Colonic mucosa (tissue), 4 donors: ENCODE measurements at places on chromosomes 1 and 21.

DNA sequence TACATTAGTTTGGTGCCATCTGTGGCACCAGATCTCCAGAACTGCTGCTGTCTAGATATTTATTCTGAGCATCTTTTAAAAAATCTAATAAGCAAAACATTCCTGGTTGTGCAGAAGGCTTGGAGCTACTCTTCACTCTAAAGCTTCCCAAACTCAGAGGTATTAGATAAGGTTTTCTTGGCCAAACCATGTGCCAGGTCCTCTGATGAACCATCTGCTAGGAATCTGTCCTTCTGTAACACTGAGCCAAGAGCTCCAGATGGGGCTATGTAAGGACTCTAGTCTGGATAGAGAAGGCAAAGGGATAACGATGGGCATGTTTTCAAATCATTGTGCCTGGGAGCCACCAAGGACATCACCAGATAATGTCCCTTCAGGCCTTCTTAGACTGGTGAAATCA, 410.6 kb downstream of the NTNG1 start:
- no peaks in the 10 kb centered on the region for H3K27me3 ChIP-seq
- H3K36me3 ChIP-seq: no peaks in the 10 kb centered on the region
- no peaks in the 10 kb centered on the region for H3K4me1 ChIP-seq
- H3K27ac ChIP-seq: no peak overlapping the region

DNA sequence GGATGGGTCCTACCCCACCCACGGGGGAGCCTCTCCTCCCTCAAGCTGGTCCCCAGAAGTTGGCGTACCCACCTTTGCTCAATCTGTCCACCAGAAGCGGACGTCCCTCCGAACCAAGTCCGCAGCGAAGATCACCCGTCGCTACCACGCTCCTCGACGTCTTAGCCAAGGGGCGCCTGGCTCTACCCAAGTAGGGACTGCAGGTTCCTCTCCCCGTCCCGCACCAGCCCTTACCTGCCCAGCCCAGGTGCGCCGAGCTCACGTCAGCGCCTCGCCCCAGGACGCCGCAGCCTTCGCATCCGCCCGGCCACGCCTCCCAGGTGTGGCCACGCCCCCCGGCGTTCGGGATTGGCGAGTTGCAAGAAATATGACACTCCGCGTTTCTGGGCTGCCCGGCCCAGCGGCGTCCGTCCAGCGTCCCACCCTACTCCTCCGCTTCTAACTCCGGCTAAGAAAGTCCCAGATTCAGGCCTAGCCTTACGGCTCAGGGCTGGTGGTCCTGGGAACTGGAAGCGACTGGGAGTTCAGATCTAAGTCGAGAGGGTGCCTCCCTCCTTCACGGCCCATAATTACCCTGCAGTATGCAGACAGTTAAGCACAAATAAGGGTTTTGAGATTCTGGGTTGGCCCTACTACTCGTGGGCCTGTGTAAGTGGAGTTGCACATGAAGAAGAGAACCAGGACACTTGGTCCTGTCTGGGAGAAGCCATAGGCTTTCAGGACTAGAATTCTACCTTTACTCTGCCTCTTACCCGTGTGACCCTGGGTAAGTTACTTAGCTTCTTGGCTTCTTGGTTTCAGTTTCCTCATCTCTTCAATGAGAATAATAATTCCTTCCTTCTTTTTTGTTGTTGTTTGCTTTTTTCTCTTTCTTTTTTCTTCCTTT, at the start of gene IRF6:
Gene IRF6, minus strand, starts transcription at position 268 of the 886 bp plus-strand sequence. CDS start 4,729 bp downstream, outside the sequence.
- H3K27me3 ChIP-seq: no peaks in the 10 kb centered on the region
- H3K27ac ChIP-seq: peak within 1 kb of the TSS; percentile 60
- peak within 1 kb of the TSS; percentile 59 for H3K4me3 ChIP-seq
- DNase-seq: peak; percentile 98
- no peaks in the 10 kb centered on the region for H3K4me1 ChIP-seq

GRCh38 chr1:186785503-186785902, 43.2 kb upstream of the PLA2G4A start:
- H3K27me3 ChIP-seq: no peaks in the 10 kb centered on the region
- no peak overlapping the region for H3K4me3 ChIP-seq
- H3K36me3 ChIP-seq: no peaks in the 10 kb centered on the region
- no peak overlapping the region for H3K27ac ChIP-seq

- H3K36me3 ChIP-seq: no peaks in the 10 kb centered on the region
- no peak for DNase-seq
- H3K27ac ChIP-seq: no peak overlapping the region
- H3K4me1 ChIP-seq: no peaks in the 10 kb centered on the region
- H3K27me3 ChIP-seq: no peaks in the 10 kb centered on the region
Measured at GRCh38 chr1:174736831-174737230, 262.9 kb upstream of the CACYBP start.

DNA sequence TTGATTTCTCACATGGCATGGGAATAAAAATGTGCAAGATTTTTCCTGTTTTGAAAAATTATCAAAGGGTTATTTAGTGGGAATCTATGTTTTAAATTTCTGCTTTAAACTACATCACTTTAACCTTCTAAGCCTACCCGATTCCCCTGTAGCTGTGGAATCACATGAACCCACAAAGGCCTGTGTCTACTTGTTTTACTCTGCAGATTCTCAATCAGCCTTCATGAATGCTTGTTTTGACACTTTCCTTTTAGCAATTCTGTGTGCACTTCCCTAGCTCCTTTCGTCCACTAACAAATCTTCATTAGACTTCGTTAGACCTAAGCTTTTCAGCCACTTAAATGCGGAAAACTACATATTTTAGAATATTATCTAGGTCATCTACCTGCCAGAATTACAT, 56.0 kb upstream of the C1orf21 start:
- DNase-seq: no peak
- no peaks in the 10 kb centered on the region for H3K27me3 ChIP-seq
- H3K4me3 ChIP-seq: no peak overlapping the region
- no peaks in the 10 kb centered on the region for H3K36me3 ChIP-seq
- no peaks in the 10 kb centered on the region for H3K4me1 ChIP-seq

GRCh38 chr1:84758968-84759491, 68.8 kb upstream of the SSX2IP start:
- no peak overlapping the region for H3K4me3 ChIP-seq
- no peak for DNase-seq
- no peak overlapping the region for H3K27ac ChIP-seq
- H3K27me3 ChIP-seq: no peaks in the 10 kb centered on the region
